ENCODE measurements at places on chromosomes 5 and 9. TPM values are rescaled to one million over a fixed set of nuclear protein-coding genes. Genes with fewer than 3 reads are reported as not detected.

DNA sequence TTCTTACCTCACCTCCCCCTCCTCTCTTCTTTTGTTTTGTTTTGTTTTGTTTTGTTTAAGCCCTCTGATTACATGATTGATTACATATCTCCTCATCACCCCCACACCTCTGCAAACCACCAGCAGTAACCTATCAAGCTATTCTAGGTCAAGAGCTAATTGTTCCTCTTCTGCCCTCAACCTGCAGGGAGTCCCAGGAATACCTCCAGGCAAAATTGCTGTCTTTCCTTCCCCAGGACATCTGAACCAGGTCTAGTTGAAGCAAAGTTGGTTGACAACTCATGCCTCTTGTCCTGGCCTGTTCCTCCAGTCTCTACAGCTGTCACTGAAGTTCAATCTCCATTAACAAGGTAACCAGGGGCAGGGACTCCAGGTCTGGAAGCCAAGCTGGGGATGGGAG, 80.0 kb upstream of the PTGER4 start:
- DNase-seq = no peak

DNA sequence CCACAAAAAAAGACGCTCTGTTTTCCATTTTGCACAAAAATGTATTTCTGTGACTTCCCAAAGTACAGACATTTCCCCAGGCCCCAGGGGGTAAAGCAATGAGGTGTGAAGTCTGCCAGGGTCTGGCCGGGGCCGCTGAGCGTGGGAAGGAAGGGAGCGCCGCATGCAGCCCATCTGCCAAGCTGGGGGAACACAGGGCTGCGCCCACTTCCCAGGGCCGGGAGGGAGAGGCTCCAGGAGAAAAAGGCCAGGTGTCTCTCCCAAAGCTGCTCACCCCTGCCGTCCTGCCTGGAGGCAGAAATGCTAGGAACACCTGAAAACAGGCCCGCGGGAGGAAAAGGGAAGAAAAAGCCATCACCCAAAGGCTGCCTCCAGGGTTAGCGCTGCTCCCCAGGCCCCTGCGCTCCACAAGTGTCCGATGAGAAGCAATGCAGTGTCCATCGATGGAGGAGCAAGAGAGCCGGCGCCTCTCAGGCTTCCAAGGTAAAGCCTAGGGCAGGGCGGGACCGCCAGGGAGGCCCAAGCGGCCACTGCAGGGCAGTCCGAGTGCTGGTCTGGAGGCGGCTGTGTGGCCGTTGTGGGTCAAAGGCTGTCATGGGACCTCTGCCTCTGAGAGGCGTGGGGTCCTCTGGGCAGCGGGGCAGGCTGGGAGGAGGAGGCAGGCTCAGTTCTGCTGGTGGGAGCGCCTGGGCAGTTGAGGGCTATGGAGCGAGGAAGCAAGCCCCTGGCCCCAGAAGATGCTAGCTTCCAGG, 6.0 kb upstream of the ZDHHC12 start:
- DNase-seq = no peak

- no peak for DNase-seq
Measured at GRCh38 chr5:168646335-168646734, 67.2 kb upstream of the PANK3 start.

- DNase-seq = no peak
Measured at GRCh38 chr5:160390787-160391696, 8.8 kb downstream of the FAM200C start.

DNA sequence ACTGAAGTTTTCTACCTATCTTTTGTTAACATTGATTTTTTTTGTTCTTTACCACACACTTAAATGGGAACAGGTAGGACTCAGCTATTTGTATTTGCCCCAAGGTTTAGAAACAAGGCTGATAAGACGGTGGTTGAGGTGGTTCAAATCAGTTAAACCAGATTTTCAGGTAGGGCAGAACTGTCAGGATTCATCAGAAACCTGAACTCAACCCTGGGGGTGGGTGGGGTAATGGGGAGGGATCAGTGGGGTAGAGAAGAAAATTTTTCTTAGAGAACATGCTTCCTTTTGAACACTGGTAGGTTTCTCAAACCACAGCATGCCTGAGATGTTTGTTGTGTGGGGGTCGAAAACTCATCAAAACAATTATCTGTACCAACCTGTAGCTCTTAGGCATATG, 113.0 kb downstream of the BASP1 start:
- no peak for DNase-seq

DNA sequence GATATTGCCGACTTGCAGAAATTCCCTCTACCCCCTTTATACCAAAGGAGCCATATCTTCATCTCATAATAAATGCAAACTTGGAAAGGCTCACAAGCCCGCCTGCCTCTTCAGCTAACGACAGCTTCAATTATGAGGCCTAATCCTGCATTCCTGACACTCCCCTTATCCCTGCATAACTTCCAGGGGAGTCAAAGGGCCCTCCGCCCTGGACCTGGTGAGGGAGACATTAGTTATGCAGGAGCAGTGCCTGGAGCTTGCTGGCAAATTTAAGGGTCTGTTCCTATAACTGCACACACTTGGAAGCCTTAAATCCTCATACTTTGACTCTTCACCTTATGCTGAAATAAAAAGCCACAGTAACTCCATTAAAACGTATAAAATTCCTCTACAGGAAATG, 617.9 kb downstream of the BNC2 start:
- DNase-seq = no peak

- DNase-seq = no peak
Measured at GRCh38 chr5:40134883-40135520, 544.7 kb upstream of the PTGER4 start.

- DNase-seq = no peak
Measured at GRCh38 chr5:135851915-135852845, 17.7 kb downstream of the SLC25A48 start.

GRCh38 chr5:170785416-170785815, 1.9 kb downstream of the GABRP start:
- no peak for DNase-seq

GRCh38 chr5:148290271-148291195, 21.7 kb upstream of the SPINK7 start:
- DNase-seq = no peak

DNA sequence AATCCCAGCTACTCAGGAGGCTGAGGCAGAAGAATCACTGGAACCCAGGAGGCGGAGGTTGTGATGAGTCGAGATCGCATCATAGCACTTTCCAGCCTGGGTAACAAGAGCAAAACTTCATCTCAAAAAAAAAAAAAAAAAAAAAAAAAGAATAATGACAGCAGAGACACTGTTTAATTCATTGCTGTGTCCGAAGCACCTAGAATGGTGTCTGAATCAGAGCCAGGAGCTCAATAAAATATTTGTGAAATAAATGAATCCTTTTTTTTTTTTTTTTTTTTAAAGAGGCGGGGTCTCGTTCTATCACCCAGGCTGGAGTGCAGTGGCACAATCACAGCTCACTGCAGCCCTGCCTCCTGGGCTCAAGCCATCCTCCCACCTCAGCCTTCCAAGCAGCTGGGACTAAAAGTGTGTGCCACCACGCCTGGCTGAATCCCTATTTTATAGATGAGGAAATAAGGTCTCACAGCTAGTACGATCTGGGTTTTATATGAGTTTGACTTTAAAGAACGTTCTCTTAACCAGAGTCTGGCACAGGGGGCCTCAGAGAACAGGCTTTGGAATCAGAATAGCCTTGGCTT, 47.8 kb downstream of the THOC3 start:
- no peak for DNase-seq

GRCh38 chr5:10335711-10336470, 17.6 kb upstream of the MARCHF6 start:
- DNase-seq = no peak

- DNase-seq = no peak
Measured at GRCh38 chr5:6457592-6457991, 8.9 kb downstream of the UBE2QL1 start.

DNA sequence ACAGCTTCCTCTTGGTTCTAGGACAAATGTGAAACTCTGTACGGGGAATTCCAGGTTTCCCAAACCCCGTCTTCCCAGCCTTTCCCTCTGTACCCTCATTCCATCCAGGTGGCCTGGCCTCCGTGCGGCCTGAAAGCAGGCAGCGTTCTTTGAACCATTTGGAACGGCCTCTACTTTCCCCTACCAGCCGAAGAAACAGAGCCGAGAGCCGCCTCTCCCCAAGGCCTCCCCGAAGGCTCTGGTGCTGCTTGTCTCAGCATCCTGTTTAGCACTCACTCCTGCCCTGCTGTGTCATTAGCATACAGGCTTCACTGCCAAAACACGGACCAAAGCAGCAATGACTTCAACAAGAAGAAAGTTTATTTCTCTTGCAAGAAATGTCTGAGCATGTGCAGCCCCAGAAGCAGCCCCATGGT, 137.7 kb downstream of the HSD17B3 start:
- no peak for DNase-seq

DNA sequence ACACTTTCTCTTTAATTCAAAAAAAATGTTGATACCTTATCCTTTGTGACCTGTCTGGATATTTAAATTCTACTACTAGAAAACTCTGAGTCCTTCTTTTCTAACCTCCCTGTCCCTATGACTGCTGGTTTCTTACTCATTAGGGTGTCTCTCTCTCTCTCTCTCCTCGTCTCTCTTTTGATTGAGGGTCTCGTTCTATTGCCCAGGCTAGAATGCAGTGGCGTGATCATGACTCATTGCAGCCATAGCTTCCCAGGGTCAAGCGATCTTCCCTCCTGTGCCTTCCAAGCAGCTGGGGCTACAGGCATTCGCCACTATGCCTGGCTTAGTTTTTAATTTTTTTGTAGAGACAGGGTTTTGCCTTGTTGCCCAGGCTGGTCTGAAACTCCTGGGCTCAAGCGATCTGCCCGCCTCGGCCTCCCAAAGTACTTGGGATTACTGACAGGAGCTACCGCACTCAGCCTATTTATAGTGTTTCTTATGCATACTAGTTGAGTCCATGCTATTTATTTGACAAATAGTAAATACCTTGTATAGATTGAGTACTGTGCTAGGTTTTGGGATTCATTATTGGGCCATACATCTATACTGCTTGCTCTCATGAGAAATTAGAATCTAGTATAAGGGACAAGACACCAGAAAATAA, 61.9 kb downstream of the NSD1 start:
- DNase-seq = no peak

- DNase-seq = no peak
Measured at GRCh38 chr5:151283120-151283825, 20.3 kb downstream of the SLC36A3 start.

GRCh38 chr5:135373736-135374515, 25.1 kb downstream of the MACROH2A1 start:
- DNase-seq = no peak

DNA sequence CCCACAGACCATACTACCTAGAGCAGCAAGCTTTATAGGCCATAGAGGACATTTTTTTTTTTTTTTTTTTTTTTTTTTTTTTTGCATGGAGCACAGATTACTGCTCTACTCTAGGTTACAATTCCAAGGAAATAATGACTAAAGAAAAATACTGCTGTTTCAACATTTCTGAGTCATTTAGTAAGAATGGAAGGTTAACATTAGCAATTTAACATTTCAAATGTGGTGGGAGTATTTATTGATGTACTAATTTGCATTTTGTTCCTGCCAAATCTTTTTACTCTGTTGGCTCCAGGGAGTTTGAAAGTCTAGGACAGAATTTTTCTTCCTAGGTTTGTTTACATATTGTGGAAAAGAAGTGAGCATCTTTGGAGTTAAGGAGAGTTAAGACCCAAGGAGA, 142.1 kb upstream of the CCDC152 start:
- no peak for DNase-seq

BAAT gene
- total RNA-seq = 0.08 TPM

FRRS1L gene
- not detected for total RNA-seq

C8G gene
- 0.56 TPM for total RNA-seq

PCDHA11 gene
- total RNA-seq = not detected

DENND4C gene
- total RNA-seq = 18.4 TPM

MED10 gene
- 60.2 TPM for total RNA-seq

FBXO10 gene
- total RNA-seq = 2.9 TPM

ANXA6 gene
- total RNA-seq = 286 TPM

ST8SIA4 gene
- 65.2 TPM for total RNA-seq

SLC6A18 gene
- not detected for total RNA-seq

AGXT2 gene
- not detected for total RNA-seq

AQP3 gene
- 3.4 TPM for total RNA-seq

OTULINL gene
- 14.0 TPM for total RNA-seq

FNIP1 gene
- 19.0 TPM for total RNA-seq

MAST4 gene
- total RNA-seq = 19.0 TPM

All from activated T-helper 1 cell treated with anti-CD3 and anti-CD28 coated beads, Interleukin-12 subunit alpha, Interleukin-12 subunit beta, Interleukin-2, Interleukin-4 antibody, amounts not matched to agents 30 ng/mL and 10 ng/mL and 1 ng/mL, durations not matched to agents 14 hours and 24 hours and 36 hours (primary cell).